ENCODE measurements at places on chromosomes 6 and 20.

GRCh38 chr6:23591761-23592160 is 534.3 kb upstream of the NRSN1 start:
- DNase-seq = no peak

- DNase-seq = no peak
Observed at GRCh38 chr6:99185525-99185924, 163.9 kb downstream of the FAXC start.

GRCh38 chr6:148313488-148313887 is 29.1 kb upstream of the SASH1 start:
- no peak for DNase-seq

DNA sequence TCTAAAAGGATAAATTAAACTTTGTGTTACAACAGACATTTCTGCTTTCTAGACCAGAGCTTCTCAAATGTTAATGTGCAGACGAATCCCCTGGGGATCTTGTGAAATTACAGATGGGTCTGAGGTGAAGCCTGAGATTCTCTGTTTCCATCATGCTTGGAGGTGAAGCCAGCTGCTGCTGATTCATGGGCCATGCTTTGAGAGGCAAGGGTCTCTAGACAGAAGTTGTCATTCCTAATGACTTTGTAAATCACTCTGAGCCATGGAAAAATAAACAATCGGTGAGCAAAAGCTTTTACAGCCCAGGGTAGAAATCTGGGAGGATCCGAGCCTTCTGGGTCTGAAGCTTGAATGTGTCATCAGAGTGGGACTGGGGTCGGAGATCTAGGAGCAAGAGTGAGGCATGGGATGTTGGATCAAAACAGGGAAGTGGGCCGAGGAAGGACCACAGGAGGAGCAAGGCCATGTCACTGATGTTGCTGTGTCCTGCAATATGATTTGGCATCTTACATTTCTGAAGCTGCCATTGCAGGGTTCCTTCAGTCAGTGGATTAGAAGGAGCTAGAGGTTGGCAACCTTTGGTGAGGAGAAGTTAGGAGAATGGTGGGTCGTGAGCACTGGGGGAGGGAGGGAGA is 77.3 kb downstream of the TRMT11 start:
- DNase-seq = no peak

DNA sequence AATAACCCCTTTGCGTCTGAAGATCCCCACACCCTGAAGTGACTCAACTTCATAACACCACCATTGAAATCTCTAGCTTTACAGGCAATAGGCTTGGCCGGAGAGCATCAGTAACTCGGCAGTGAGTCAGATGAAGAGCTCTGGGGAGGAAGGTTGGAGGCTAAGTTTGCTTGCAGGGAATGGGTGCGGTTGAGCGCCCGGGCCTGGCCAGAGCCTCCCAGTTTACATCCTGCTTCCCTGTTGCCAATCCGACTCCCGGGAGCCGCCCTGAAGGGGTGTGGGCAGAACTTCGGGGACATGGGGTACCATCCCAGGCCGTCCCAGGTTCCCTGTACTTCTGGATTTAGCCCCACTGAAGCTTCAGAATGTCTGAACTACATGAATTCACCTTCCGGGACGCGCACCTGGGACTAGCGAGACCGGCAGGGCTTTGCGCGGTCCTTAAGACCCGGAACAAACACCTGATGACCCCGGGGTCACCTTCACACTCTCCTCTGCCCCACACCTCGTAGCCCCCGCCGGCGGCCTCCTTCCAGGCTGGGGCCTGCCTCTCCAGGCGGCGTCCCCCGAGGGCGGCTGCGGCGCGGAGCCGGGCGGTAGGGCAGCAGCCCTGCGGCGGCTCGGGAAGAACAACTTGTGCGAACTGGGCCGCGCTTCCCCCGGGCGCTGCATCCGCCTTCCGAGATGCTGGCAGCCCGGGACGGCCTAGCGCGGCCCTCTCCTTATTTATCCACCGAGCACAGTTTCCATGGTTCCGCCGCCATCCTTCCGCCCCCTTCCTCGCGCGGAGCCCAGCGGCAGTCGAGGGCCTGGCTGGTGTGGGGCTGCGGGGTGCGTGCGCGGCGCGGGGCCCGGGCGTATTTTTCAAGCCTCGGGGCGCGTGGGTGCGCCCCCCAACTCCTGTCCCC is 56.6 kb upstream of the RREB1 start:
- no peak for DNase-seq

DNA sequence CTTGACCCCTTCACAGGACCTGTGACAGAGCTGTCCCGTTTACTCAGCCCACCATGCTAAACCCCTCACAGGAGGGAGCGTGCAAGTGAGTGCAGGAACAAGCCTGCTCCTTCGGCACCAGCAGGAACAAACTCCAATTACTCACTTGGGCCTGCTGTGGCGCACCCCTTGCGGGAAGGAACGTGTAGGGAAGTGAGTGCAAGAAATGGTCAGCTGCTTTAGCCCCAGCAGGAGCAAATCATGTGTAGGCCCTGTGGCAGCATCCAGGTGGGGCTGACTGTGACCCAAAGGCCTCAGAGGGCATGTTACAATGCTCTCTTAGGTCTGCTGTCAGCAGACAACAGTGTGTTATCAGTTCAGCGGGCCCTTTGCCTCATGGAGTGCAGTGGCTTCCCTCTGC is 574.4 kb downstream of the PRKN start:
- no peak for DNase-seq

- DNase-seq = no peak
Observed at GRCh38 chr6:5529733-5530132, 268.4 kb downstream of the FARS2 start.

DNA sequence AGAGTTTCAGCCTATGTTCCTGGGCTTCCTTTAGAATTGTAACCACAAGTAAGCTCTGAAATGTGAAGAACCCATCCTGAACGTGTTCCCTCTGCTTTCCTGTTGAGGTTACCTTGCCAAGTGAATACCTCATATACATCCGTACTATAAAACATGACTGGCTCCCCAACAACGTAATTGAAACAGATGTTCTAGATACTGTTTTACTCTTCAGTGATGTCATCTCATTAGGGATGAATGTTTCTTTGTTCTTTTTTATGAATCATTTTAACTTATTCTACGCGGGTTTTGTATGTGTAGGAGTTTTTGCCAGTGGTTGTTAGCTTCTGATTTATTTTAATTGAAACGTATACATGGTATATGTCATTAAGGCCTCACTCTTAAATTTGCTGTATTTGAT is 166.8 kb downstream of the SAMD5 start:
- DNase-seq = no peak

DNA sequence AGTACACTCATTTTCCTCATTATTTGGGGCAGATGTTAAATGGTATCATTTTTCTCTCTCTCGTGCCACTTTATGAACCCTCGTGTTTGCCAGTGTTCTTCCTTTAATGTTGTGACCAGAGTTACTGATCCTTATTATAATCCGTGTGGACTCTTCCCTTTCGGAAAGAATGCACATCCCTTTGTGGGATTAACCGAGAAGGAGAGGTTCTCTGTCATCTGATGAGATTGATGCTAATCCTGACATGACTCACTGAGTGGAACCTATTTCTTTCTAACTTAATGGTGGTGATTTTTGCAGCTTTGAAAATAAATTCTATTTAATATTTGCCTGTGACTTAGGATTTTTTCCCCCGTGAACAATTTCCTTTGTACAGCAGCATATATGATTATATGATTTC is 300.0 kb upstream of the MAN1A1 start:
- no peak for DNase-seq

GRCh38 chr20:760751-761417 is 7.4 kb downstream of the SLC52A3 start:
- DNase-seq = no peak

- no peak for DNase-seq
Observed at GRCh38 chr6:33279971-33280511, 3.1 kb downstream of the B3GALT4 start.

DNA sequence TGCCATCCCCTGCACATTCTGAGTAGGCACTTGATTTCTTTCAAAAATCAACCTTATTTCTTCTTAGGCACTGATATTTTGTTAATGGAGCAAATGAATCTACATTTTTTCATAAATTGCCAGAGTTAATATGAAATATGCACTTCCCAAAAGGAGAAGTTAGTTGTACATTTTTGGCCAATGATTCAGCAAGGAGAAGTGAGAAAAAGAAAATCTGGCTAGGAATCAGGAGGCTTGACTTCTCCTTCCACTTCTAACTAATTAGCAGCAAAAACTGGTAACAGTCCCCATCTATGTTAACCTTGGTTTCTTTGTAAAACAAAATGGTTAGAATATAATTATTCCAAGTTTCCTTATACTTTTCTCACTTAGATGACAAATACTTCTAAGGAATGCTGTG is 7.0 kb upstream of the DSE start:
- no peak for DNase-seq

DNA sequence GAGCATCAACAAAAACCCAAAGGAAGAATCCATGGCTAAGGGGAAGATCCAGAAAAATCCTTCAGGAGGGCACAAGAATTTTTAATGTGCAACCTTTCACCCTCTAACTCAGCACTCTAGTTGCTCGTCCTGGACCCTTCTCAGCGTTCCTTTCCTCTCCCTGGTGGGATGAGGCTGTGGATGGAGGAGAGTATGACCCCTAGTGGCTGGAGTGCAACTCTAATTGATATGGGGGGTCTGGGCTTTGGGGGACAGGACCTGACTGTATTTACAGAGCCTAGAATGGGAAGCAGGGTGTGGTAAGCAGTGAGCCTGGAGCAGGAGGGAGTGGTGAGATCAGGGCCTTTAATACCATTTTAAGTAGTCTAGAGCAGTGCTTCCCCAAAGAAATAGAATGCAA is 83.9 kb upstream of the CEP85L start:
- no peak for DNase-seq
